Stimulated activated CD4-positive, alpha-beta T cell treated with anti-CD3 and anti-CD28 coated beads, Interleukin-1b, Interleukin-23, amount 100 ng/mL, for 48 hours (primary cell): ENCODE measurements at places on chromosomes 6 and 20.

DNA sequence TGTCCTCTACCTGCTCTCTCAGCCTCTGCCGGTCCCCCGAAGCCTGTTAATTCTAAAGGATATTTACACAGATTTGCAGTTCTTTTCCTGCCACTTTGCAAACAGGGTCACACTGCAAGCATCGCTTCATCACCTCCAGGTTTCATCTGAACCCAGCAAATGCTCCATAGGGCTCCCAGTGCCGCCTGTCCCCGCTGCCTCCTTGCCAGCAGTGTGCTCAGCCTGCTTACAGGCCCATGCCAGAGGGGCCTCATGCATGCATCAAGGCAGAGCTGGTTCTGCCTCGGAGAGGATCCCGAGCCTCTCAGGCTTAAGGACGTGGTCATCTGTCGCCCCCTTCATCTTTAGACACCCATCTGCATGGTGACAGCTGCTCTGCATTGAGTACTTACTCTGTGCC is 10.5 kb downstream of the SIRPA start:
- no peak for DNase-seq

- no peak for DNase-seq
Observed at GRCh38 chr20:47818996-47819609, 33.8 kb upstream of the SULF2 start.

DNA sequence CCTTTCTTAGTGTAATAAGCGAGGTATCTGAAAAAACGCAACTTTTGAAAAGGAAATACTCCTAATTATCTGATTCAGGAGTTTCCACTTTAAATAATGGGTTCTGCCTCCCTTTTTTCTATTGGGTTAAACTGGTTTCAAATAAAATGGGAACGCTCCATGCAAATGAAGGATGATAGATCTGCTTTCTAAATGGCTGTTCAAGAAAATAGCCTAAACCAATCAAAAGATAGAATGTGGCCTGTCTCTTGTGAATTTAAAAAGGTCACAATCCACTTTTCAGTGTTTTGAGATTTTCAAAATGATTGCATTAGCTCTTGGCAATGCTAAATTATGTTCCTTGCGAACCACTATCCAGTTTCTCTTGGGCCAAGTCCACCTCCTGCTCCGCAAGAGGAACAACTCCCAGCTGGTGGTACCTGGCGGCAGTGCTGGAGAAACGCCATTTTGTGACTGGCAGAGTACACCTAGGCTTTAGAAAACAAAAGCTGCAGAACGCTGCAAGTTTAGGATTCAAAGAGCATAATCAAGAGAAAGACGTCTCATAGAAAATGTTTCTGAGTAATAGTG is 56.7 kb downstream of the TRIM38 start:
- DNase-seq, result no peak

GRCh38 chr6:18400831-18401446 is 13.8 kb downstream of the RNF144B start:
- no peak for DNase-seq

GRCh38 chr6:167477688-167478087 is 152.8 kb downstream of the TTLL2 start:
- no peak for DNase-seq

DNA sequence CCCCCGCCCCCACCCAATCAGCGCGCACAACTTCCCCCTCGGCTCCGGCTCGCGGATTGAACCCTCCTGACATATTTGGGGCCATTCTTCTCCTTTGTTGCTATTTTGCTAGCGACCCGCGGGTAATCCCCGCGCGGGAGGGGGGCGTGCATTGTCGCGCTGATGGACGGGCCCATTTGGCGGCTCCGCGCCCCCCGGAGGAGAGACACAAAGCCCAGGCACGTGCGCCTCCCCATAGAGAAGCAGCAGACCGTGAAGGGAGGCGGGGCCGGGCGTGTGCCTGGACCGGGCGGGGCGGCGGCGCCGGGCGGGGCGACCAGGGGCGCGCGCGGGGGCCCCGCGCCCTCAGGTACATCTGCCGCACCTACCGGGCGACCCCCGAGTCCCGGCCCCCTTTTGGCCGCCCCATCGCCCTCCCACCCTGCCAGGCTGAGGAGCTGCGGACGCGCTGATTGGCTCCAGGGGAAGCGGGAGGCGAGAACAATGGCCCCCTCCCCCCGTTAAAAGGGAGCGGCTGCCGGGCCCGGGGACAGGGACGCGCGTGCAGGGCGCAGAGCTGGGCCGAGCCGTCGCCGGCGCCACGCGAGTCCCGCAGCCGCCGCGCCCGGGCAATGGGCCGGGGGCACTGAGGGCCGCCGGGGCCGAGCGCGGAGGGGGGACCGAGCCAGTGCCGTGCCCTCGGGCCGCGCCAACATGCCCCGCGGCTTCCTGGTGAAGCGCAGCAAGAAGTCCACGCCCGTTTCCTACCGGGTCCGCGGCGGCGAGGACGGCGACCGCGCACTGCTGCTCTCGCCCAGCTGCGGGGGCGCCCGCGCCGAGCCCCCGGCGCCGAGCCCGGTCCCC is at the start of gene INSM1:
Gene INSM1 (plus strand): TSS at position 530 of the 843 bp plus-strand sequence. CDS start 164 bp downstream, at position 694.
- DNase-seq, result peak; percentile 54

- peak; percentile 81 for DNase-seq
Observed at GRCh38 chr6:44221291-44221960, 2.0 kb upstream of the SLC29A1 start.

DNA sequence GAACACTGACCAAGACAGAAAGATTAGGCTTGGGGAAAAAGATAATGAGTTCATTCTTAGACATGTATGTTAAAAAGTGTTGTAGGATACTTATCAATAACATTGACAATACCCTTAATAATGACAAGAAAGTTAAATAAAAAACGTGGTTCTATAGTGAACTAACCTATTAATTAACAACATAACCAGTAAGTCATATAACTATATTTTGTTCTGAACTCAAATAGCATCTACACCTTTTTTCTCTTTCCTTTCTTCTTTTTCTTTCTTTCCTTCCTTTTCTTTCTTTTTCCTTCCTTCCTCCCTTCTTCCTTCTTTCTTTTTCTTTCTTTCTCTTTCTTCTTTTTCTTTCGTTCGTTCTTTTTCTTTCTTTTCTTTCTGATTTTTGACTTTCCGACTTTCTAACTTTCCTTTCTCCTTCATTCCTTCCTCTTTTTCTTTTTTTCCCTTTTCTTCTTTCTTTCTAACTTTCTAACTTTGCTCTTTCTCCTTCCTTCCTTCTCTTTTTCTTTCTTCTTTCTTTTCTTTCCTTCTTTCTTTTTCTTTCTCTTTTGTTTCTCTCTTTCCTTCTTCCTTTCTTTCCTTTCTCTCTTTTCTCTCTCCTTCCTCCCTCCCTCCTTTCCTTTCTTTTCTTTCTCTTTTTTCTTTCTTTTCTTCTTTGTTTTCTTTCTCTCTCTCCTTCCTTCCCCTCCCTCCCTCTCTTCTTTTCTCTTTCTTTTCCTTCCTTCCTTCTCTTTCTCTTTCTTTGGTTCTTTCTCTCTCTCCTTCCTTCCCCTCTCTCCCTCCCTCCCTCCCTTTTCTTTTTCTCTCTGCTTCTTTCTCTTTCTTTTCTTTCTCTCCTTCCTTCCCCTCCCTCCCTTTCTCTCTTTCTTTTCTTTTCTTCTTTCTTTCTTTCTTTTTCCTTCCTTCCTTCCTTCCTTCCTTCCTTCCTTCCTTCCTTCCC is 24.6 kb downstream of the PRSS35 start:
- no peak for DNase-seq

DNA sequence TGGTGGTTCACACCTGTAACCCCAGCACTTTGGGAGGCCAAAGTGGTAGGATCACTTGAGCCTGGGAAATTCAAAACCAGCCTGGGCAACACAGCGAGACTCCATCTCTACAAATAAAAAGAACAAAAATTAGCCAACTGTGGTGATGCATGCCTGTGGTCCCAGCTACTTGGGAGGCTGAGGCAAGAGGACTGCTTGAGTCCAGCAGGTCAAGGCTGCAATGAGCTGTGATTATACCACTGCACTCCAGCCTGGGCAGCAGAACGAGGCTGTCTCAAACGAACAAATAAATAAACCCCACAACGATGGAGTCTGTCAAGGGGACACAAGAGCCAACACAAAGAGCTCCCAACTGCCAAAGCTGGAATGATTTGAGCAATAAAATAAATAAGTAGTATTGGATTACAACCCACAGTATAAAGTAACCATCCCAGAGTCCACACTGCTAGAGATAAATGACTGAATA is 13.5 kb downstream of the ZMYND8 start:
- no peak for DNase-seq

DNA sequence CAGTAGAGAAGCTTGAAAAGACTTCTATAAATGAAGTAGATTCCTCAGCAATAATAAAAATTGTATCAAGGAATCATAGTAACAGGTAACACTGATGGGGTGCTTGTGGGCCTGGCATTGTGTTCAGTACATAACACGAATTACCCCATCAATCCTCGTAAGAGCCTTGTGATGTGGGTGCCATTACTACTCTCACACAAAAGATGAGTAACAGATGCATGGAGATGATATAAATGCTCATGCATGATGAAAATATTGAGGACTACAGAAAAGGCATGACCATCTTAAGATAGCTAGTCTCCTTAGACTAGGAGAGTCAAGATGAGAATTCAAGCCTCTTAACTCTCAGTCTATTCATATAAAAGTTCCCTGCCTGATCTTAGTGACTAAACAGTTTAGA is 158.1 kb downstream of the KIF6 start:
- DNase-seq, result no peak

- DNase-seq, result no peak
Observed at GRCh38 chr6:14652536-14652935, 535.0 kb downstream of the CD83 start.

GRCh38 chr20:44001667-44002596 is 87.3 kb downstream of the TOX2 start:
- peak; percentile 13 for DNase-seq

GRCh38 chr6:168605964-168606363 is 165.0 kb downstream of the SMOC2 start:
- DNase-seq, result no peak

DNA sequence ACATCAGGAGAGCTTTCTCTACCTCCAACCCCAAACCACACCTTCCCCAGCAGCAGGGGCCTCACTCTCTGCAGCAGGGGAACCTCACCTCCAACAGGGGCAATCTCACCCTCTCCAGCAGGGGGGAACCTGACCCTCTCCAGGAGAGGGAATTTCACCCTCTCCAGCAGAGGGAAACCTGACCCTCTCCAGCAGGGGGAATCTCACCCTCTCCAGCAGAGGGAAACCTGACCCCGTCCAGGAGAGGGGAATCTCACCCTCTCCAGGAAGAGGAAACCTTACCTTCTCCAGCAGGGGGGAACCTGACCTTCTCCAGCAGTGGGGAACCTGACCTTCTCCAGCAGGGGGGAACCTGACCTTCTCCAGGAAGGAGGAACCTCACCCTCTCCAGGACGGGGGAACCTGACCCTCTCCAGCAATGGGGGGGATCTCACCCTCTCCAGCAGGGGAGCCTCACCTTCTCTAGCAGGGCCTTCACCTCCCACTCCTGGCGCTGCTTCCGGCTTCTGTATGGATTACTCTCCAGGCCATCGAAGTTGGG is 3.1 kb downstream of the B3GALT4 start:
- no peak for DNase-seq

- DNase-seq, result no peak
Observed at GRCh38 chr20:60950561-60950960, 301.5 kb upstream of the CDH4 start.

DNA sequence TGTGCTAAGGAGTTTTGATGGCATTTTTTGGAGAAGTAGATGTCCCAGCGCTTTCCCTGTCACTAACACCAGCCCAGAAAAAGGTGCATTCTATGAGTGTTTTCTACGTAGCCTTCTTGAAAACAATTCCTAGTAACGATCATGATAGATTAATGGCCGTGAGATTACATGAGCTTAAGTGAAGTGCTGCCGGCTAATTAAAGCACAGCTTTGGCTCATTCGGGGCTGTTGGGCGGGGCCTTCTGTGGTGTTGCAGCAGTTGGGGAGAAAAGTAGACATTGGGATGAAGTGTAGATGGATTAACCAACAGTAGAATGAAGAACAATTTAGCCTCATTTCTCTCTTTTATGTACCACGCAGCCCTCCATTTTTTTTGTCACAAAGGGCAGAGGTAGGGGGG is 20.8 kb upstream of the TRAF3IP2 start:
- DNase-seq, result no peak

DNA sequence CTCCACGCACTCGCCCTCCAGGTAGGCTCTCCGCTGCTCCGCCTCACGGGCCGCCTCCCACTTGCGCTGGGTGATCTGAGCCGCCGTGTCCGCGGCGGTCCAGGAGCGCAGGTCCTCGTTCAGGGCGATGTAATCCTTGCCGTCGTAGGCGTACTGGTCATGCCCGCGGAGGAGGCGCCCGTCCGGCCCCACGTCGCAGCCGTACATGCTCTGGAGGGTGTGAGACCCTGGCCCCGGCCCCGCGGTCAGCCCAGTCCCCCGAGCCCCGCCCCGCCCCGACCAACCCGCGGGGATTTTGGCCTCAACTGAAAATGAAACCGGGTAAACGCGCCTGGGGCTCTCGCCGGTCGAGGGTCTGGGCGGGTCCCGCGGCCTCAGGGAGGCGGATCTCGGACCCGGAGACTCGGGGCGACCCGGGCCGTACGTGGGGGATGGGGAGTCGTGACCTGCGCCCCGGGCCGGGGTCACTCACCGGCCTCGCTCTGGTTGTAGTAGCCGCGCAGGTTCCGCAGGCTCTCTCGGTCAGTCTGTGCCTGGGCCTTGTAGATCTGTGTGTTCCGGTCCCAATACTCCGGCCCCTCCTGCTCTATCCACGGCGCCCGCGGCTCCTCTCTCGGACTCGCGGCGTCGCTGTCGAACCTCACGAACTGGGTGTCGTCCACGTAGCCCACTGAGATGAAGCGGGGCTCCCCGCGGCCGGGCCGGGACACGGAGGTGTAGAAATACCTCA is 598 bp downstream of the HLA-B start:
- DNase-seq, result peak; percentile 17

GRCh38 chr6:44481760-44482159 is 94.3 kb downstream of the CDC5L start:
- DNase-seq, result no peak

- DNase-seq, result no peak
Observed at GRCh38 chr6:19463250-19463649, 373.9 kb upstream of the ID4 start.

DNA sequence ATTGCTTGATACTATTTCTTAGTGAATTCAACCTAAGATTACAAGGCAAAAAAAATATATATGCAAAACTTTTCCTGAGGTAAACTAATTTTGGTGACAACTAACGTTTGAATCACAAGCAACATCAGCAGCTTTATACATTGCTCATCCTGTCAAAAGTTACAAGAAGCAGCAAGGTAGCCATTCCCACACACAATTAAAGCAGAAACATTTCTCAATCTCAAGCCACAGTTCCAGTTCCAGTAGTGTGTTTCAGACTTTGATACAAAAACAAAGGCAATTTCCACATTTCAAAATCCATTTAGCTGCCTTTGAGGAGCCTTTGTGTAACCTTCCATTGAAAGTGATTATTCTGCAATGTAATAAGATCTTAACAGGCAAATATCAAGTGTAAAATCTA is 191.0 kb downstream of the WDR27 start:
- DNase-seq, result no peak
